Urothelium cell line (cell line): ENCODE measurements at places on chromosomes 4 and X.

DNA sequence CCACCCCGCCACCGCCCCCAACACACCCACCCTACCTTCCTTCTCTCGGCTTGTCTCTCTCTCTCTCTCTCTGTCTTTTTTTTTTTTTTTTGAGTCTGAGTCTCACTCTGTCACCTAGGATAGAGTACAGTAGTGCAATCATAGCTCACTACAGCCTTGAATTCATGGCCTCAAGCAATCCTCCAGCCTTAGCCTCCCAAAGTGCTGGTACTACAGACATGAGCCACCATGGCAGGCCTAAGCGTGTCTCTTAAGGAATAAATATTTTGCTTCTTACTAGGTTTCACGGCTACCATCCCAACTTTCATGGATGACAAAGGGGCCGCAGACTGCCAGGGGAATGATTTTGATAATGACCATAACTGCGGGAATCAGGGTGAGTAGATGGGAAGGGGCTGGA is 55.8 kb downstream of the SSX7 start:
- DNase-seq: no peak

- DNase-seq: peak; percentile 9
These were observed 1587.9 kb upstream of the ADGRL3 start for GRCh38 chr4:59612235-59612634.

- DNase-seq: peak; percentile 1
These were observed 77.3 kb upstream of the IGSF1 start for GRCh38 chrX:131366407-131366806.

DNA sequence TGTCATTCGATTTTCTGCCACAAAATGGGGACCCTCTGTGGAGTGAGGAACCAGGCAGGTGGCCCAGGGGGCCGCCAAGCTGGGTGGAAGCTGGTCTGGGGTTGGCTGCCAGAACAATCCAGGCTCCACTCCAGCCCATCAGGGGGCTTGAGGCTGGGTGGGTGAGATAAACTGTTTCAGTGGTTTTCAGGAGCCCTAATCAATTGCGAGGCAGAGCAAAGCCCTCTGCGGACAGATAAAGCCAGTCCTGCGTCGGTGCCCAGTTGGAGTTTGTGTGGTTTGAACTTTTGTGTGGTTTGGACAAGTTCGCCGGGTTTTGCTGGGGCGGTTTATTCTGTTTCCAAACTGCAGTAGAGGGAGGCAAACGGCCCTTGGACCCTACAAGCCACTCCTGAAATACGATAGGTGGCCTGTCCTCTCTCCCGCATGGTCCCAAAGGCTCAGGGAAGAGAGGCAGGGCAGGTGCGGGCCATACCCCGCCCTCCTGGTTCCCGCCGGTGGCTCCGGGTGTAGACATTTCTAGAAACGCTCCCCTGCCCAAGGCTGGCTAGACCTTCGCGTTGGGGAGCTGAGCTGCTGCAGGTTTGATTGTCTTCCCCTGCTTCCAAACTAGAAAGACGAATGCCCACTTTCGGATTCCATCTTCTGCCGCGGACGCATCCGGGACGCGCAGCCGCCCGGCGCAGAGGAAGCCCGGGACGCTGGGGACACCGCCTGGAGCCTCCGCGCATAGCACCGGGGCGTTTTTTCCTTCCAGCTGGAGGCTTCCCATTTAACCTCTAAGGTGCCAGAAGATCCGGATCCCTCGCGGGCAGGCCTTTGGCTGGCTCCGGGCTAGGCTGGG is 169.0 kb upstream of the BCOR start:
- peak; percentile 83 for DNase-seq

DNA sequence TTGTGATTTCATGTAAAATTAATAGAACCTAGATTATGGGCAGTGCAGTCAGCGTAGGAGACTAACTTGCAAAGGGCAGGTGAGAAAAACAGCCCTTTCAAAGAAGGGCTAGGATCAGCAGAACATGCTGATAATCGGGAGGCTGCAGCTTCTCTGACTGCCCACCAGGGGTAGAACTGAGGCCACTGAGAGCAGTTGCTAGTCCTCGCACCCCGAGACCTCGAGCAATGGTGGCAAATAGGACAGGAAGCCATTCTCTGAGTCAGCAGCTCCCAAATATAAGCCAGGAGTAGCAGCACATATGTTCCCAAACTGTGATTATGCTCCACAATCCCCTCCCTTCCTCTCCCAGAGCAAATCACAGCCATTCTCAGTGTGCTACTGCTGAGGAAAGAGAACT is 186.5 kb downstream of the MSL3 start:
- DNase-seq: peak; percentile 21
